CD8-positive, alpha-beta memory T cell (primary cell): ENCODE measurements at places on chromosomes 12 and 14.

- no peak for DNase-seq
Measured at GRCh38 chr12:6383572-6384498, at the start of gene LTBR. Gene LTBR, plus strand, starts transcription at chr12:6384162. Its CDS starts 197 bp downstream, at chr12:6384359.

DNA sequence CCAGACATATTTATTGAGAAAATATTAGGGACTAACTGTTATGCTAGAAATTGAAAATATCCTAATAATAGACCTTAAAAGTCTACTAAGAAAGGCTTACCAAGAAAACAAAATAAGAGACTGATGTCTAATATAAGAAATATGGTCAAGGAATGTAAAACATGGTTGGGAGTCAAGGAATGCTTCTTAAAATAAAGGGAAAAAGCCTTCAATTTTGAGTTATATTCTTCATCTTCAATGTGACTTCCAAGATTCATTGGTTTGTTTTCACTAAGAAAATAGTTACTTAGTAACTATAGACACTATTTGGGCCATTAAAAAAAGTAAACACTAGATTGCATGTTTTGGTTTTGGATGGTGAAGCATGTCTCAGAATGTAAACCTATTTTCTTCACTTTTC is 88.1 kb upstream of the ETV6 start:
- DNase-seq: no peak

DNA sequence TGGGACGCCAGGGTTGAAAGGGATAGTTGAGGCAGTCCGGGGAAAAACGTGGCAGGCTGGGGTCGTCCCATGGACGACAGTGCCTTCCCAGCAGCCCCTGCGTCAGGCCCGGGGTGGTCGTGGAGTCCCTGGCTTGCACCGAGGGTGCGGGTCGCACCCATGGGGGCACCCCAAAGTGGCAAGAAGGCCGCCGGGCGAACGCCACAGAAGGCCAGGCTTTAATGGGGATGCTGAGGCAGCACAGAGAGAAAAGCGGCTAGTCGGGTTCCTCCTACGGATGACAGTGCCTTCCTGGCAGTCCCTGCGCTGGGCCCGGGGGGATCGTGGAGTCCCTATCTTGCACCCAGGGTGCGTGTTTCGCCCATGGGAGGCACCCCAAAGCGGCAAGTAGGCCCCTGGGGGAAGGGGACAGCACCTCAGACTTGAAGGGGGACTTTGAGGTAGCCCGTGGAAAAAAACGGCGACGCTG is 158.6 kb upstream of the ALG10B start:
- DNase-seq: no peak

- no peak for DNase-seq
Measured at GRCh38 chr12:27474344-27474743, 27.8 kb downstream of the SMCO2 start.

DNA sequence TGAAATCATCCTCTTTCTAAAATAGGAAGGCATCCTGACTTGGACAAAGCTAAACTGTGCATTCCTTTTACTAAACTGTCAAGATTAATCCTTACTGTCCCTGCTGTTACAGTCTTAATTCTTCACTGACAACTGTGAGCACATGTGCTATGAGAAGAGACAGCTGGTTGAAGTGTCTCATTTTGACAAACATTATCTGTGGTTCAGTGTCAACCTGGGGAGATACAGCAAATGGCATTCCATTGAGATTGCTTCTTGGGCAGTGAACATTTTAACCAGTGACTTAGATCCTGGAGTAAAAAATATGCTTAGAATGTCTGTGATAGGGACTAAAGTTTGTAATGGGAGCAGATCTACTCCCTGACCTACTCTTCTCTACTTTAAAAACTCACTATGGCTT is 552.6 kb upstream of the ATP2B1 start:
- no peak for DNase-seq

DNA sequence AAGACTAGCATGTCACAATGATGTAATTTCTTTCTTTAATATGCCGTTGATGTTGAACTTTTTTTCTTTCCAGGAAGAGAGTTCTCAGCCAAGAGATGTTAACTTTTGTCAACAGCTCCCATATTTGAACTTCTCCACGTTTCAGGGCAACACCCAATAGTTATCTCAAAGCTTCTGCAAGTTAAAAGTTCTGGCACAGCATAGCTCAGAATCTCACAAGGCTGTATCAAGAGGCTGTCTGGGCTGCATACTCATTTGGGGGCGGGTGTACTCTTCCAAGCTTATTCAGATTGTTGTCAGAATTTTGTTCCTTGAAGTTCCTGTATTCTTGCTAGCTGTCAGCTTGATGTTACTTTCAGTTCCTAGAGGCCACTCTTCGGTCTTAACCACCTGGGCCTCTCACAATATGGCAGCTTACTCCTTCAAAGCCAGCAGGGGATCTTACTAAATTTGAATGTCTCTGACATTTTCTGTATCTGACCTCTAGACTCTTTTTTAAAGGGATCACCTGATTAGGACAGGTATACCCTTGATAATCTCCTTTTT is 38.9 kb downstream of the KCNC2 start:
- no peak for DNase-seq

DNA sequence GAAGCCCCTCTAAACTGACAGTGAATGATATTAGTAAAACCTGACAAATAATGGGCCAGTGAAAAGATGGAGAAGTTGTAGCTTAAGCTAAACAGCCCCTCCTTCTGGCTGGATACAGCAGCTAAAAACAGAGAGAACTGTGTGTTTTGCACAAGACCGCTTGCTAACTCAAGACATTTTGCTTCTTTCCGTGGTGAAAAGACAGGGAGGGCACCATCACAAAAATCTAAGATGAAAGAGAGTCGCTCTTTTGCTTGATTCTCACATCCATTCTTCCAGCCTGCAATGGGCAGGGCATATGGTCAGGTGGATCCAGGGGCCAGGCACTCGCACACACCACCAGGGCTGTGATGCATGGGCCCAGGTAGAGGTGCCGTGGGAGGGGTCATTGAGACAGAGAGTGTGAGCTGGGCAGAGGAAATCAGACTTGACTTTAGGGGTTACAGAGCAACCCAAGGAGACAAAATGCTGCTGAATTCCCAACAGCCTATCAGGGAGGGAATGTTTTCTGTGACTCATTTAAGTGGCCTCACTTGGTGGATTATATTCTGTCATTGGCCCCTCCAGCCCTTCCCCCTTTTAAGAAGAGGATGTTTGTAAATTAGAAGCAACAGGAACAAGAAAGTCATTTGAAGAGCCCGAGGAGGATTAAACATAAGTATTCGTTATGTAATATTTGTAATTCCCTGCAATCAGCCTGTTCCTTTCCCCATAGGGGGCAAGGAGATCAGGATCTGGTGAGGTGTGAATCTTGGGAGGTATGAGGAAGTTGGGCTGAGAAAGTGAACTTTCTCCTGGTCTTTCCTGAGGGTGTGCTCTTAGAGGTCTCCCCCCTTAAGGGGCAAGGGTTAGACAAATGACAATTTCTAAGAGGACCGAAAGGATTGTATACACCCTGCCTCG is 12.3 kb downstream of the EMP1 start:
- no peak for DNase-seq

DNA sequence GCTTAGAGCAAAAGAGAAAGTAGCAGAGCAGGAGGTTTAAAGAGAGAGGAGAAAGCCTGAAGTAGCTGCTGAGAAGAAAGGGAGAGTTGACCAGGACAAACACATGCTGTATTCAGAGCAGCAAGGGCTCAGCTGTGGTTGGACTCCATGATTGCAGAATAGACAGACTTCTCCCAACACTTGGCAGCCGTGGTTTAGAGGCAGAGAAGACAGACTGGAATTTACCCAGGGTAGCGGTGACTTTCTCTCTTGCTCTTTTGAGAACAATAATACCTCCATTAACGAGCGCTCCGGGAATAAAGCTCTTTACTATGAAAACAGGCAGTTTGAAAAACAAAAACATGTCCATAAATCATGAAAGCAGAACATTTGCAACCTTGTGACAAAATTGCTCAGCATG is 21.4 kb upstream of the IGF1 start:
- no peak for DNase-seq

GRCh38 chr12:77387214-77387613 is 321.8 kb upstream of the E2F7 start:
- no peak for DNase-seq

- no peak for DNase-seq
Measured at GRCh38 chr12:42725809-42726208, 136.3 kb upstream of the PRICKLE1 start.

DNA sequence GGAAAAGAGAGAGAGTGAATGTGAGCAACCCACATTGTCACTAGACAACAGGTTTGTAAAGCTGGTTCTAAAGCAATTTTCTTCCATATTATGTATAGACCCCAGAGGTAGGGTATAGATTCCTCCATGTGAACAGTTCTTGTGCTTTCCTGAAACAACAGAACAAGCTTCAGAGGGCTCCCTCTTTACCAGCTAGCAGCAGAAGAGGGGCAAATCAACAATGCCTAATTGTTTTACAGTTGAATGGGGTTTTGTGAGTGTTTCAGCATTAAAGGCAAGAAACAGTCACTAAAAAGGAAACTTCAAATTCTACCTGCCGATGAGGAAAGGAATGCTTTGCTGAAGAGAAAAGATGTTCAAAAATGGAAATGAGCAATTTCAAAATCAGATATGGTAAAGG is 341.2 kb upstream of the KITLG start:
- DNase-seq: no peak

DNA sequence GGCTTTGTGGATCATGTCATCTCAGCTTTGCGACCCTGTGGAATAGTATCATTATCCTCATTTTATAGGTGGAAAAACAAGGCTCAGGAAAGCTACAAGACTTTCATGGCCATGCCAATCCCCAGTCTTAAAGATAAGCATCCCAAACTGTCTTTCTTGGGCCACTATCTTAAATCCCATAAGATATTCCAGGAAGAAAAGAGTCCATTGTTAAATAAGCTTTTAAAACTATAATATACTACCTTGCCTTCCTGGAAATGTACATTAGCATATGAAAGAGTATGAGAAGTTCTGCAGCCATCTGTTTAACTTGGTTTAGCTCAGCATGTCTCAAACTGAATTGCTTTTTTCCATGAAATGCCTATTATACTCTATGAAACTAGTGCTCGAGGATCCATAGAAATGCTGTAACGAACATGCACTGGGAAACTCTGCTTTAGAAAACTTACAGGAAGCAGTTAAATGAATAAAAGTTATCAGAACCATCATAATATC is 77.1 kb downstream of the B4GALNT3 start:
- no peak for DNase-seq

DNA sequence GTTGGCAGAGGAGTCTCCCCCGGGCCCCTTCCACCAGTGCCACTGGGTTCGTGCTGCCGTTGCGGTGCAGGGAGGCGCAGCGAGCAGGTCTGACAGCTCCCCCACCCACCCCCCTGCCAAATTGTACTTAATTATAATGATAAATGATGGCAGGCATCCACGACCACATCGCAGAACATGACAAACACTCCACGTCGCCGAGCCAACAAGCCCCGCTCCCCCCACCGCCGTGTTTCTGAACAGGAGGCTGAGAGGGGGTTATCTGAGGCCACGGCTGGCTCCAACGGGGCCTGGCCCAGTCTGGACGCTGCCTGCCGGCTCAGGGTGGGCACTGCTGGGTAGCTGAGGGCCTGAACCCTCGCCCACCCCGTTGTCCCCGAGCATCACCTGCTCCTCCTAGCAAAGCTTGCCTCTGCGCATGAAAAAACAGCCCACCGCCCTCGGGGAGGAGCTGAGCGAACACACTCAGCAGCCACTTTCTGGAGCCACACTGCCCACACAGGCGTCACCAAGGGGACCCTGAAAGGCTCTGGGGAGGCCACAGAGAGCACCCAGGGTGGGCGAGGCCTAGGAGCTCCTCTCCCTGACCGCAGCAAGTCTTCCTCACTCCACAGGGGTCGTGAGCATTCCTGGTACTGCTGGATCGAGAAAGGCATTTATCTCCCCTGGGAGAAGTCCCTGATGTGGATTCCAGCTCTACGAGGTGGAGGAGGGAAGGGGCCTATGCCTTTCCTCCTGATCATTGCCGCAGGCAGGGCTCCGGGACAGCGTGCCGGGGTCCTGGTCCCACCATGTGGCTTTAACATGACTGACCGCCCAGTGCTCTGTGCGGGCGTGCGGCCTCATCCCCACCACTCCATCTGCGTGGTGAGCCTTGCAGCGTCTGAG is 35.4 kb upstream of the DIO3 start:
- DNase-seq: no peak

DNA sequence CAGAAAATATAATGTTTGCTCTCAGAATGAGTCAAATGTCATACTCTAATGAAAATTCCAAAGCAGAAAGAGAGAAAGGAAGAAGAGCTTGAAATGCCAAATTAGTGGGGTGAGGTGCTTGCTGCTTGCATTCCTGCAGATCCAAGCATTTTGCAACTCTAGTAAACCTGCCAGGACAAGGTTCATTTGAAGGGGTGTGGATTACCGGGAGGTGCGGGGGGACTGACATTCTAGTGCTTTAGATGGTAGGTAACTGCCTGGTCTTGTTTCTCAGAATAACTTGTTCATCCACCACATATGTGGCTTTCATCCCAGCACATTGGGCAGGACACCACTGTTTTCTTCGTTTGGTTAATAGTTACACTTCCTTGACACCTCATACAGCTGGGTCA is 144.4 kb downstream of the AKAP6 start:
- DNase-seq: no peak

DNA sequence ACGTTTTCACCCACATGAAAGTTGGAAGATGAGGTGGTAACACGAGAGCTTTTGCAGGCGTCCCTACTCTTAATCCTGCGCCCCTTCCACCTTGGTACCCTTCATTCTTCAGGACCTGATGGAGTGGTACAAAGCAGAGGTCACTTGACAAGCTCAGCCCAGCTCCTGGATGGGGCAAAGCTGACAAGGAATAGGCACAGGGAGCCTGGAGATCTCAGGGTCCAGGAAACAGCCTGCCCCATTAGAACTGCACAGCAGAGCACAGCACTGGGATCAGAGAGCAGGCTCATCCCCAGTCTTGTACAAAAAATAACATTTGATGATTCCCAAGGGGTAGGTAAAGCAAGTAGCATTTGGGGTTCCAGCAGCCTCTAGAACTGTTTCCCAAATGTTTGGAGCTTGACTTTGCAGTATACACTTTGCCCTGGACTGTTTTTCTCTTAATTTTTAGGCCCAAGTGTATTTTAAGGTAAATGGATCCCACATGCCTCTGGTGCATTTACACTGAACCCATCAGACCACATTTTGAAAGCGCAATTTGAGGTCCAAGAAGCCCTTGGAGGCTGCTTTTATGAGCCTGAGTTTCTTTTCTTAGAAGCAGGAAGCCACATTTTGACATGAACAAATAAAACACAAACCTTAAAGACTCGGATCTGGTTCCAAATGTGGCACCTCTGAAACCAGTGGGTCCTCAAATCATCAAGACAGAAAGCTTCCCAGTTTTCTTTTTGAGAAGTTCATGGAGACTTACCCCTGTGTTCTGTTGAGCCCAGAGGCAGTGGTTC is 633 bp downstream of the TC2N start:
- DNase-seq: no peak

GRCh38 chr12:132264086-132265010 is 65.0 kb downstream of the GALNT9 start:
- DNase-seq: no peak

GRCh38 chr12:30155001-30155730 is 371.4 kb upstream of the TMTC1 start:
- DNase-seq: no peak
